CD4-positive, alpha-beta T cell treated with Interleukin-1 beta for 1 hour (primary cell): ENCODE measurements at places on chromosomes 7 and 10.

DNA sequence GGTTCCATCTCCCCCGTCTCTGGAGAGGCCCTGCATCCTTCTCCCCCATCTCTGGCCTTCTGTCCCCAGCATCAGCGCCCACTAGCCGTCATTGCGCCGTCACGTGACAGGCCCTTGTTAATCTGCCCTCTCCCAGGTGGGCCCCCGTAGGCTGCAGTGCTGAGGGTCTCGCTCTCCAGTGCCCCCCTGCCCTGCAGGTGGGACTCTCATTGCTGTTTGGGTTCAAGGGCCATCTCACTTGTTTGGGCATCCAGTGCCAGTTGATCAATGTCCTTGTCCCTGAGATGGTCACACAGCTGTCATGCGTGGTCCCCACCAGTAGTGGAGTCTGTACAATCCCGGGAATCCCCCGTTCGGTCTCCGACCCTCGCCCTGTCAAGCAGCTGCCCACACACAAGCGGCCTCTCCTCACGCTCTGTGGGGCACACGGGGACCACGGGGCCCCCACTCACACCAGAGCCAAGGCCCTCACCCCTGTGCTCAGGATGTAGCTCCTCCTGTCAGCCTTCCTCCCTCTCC is 114.0 kb downstream of the INPP5A start:
- no peak for DNase-seq

- no peak for DNase-seq
Measured at GRCh38 chr10:112835944-112836451, 114.0 kb upstream of the TCF7L2 start.

DNA sequence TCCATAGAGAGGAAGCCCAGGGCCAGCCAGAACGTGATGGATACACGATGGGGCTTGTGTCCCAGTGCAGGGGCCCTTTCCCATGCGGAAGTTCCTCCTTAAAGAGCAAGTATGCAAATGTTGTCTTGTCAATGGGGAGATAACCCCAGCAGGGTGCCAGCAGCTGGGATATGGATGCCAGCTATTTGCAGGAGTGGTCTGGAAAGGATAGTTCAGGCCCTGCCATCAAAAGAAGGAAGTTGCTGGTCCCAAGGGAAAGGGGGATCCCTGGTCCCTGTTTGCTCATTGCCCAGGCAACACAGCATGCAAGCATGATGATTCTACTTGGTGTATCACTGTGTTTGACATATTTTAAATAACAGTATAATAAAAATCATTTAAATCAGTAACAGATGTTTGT is 73.1 kb upstream of the HECW1 start:
- no peak for DNase-seq

GRCh38 chr10:22737587-22737986 is 23.2 kb upstream of the PIP4K2A start:
- no peak for DNase-seq

DNA sequence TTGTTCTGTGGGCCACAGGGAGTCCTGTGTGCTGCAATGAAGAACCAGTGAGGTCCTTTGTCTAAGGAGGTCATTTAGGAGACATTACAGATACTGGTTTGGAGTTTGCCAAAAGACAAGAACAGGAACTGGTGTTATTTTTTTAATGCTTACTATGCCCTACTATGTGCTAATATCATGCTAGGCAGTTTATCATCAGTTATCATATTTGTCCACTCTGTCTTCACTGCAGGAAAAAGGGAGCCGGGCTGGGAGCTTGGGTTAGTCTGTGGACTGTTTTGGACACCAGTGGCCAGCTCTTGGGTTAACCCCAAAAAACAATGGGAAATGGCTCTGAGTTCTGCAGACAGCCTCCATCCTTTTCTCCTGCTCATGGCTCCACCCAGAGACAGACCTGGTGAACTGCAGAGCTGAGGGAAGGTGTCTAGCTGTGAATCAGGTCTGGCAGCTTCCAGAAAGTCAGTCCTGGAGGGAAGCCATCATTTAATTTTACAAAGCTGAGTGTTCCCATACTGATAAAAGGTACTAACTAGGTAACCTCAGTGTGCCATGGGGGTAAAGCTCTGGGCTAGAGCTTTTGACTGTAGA is 101.2 kb upstream of the ZNF746 start:
- DNase-seq: no peak

GRCh38 chr7:76022026-76022780 is 25.6 kb downstream of the STYXL1 start:
- DNase-seq: no peak

DNA sequence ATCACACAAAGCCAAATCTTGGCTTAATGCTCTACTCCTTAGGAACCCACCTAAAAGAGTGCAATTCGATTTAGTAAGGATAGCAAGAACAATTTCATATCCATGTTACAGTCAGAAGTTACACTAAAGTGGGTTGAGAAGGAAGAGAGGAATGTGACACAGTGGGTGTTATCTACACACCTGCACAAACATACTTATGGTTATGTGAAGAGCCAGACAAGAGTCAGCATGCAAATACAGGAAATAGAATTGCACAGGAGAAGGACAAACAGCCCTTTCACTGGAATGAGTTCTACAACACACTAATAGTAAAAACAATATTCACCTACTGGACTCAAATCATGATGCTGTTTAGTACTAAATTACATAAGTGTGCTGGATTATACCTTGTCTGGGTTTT is 262.8 kb downstream of the DGKB start:
- DNase-seq: no peak

DNA sequence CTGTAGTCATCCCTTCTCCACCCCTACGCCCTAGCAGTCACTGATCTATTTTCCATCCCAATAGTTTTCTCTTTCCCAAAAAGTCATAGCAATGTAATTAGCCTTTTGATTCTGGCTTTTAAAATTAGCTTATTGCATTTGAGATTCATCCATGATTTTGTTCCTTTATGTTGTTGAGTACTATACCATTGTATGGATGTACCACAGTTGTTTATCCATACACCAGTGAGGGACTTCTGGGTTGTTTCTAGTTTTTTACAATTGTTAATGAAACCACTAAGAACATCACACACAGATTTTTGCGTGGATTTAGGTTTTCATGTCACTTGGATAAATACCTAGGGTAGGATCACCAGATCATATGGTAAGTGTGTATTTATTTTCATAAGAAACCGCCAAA is 16.1 kb downstream of the FHIP2A start:
- no peak for DNase-seq

DNA sequence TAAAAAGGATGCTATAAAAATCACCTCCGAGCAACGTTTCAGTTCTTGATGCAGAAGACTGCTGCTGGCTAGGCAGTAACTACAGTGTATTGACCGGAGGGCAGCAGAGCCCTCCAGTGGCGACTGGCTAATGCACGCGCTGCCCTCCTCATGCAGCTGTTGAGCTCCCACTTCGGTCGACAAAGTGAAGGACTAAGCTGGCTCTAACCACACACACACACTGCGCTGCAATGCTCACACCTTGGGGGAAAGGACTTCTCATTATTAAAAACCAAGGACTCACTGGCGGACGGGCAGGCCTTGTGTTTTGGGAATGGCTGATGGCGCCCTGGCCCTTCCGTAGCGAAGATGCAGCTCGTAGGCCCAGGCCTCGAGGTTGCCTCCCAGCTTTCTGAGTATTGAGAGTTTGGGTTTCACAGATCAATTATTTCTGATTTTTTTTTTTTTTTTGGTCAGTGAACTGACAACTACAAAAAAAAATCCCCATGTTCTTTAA is 120.9 kb upstream of the DIP2C start:
- DNase-seq: no peak

GRCh38 chr10:62047960-62048383 is 146.5 kb downstream of the ARID5B start:
- DNase-seq: no peak

GRCh38 chr10:101839416-101840063 is 4.1 kb downstream of the KCNIP2 start:
- peak; percentile 64 for DNase-seq

- no peak for DNase-seq
Measured at GRCh38 chr10:2658780-2659179, 408.6 kb upstream of the PFKP start.

DNA sequence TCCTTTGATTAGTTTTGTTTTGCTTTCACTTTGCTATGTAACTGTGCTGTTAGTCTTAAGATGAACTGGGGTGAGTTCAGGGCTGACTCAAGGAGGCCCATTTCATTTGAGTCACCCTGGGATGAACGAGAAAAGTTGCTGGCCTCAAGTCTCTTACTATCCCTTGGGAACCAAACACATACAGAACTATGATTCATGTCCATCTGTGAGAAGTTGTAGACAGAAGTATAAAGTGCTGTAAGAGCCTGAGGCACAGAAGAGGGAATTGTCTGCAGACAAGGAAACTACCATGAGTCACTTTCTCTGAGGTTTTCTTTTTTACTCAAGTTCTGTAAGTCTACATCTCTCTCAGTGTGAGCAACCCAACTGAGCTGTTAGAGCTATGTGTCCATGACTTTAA is 179.8 kb upstream of the CSTF2T start:
- peak; percentile 0 for DNase-seq

DNA sequence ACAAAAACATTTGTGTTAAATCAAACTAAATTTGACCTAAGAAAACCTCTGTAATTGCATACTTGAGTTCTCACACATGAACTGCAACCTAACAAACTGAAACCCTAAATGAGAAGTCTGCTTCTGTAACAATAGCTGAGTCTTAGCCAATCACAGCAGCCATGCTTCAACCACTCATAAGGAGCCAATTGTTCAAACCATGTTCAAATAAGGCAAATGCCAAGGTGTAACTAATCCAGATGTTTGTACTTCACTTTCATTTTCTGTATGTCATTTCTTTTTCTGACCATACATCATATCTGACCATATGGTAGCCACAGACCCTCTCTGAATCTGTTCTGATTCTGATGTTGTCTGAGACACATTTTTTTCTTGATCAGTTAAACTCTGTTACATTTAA is 47.5 kb upstream of the ANTXRL start:
- no peak for DNase-seq
